Glutamatergic neuron (in vitro differentiated cells): ENCODE measurements at places on chromosomes 16 and 17. TPM values are rescaled to one million over a fixed set of nuclear protein-coding genes. Genes with fewer than 3 reads are reported as not detected.

- no peak for DNase-seq
These were observed 74.7 kb upstream of the CIBAR2 start for GRCh38 chr16:85187002-85187401.

DNA sequence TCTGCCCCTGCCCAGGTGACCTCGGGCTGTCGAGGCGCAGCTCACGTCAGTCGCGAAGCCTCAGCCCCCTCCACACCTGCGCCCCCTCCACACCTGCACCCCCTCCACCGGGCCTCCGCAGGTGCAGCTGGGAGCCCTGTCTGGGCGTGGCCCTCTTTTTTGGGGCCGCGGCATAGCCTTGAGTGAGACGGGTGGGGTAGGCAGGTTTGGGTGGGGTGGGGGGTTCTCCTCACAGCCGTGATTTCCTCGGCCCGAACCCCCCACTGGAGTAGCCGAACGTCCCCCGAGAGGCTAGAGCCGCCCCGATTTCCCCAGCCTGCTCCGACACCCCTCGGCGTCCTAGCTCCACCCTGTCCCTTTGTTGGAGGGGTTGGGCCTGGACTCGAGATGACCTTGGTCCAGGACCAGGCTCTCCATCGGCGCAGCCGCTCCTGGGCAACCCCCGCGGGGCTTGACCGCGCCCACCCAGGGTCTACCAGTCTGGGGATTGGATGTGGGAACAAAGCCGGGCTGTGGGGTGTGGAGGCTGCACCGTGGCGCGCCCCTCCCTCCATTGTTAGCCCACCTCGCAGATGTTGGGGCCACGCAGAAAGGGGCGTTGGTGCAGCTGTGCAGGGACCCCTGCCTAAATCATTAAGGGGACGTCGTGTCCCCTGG, 626 bp downstream of the TUBB3 start:
- DNase-seq = peak; percentile 75

DNA sequence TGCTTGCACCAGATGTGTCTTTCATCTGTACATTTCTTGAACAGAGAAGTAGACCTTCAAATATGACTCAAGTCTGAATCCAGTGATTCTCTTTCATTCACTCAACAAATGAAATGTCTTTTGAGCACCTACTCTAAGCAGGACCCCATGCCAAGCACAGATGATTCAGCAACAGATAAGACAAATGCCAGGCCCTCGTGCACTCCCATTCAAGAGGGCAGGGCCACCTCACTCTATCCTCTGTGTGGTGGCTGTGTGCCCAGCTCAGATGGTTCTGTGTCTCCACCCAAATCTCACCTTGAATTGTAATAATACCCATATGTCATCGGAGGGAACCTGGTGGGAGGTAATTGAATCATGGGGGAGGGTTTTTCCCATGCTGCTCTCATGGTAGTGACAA, 74.1 kb upstream of the NKD1 start:
- DNase-seq = no peak

DNA sequence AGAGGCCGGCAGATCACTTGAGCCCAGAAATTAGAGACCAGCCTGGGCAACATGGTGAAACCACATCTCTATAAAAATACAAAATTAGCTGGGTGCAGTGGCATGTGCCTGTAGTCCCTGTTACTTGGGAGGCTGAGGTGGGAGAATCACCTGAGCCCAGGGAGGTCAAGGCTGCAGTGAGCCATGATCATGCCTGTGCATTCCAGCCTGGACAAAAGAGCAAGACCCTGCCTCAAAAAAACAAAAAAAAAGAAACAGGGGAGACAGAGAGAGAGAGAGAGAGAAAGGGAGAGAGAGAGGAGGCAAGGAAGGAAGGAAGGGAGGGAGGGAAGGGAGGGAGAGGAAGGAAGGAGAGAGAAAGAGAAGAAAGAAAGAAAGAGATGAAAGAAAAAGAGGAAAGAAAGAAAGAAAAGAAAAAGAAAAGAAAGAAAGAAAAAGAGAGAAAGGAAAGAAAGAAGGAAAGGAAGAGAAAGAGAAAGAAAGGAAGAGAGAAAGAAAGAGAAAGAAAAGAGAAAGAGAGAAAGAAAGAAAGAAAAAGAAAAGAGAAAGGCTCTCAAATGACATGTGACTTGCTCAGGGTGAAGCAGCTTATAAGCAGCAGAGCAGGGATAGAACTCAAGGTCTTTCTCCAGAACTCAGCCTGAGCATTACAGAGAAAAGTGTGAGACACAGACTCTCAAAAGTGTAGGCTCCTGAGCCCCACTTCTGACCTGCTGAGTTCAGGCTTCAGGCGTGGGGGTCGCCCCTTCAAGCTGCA, 15.5 kb downstream of the CX3CL1 start:
- DNase-seq = no peak

GRCh38 chr17:8975091-8975725, 9.7 kb upstream of the PIK3R5 start:
- DNase-seq = no peak

- DNase-seq = no peak
These were observed 597.4 kb downstream of the MAF start for GRCh38 chr16:79003026-79003609.

DNA sequence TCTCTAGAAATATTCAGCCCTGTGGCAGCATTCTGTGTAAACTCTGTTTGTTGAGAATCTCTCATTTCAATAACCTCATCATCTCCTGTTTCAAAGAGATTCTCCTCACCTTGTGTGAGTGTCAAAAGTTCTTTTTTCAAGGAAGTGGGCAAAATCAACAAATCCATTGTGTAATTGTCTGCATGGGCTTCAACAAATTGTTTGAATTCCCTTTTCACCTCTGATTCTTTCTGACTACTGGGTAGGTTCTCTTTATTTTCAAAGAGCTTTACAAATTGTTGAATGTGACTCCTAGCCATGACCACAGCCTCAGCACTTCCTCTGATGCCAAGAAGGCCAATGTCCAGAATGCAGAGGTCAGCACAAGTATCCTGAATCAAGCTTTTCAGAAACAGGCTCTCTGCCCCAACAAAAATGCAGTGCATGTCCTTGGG, 48.0 kb downstream of the N4BP1 start:
- no peak for DNase-seq

CRYM gene
- not detected for total RNA-seq

WNK4 gene
- 2.7 TPM for total RNA-seq
